ENCODE measurements at places on chromosomes 12 and 14.

- DNase-seq: peak; percentile 18
Measured at GRCh38 chr12:92421701-92422100, 276.1 kb upstream of the BTG1 start.

DNA sequence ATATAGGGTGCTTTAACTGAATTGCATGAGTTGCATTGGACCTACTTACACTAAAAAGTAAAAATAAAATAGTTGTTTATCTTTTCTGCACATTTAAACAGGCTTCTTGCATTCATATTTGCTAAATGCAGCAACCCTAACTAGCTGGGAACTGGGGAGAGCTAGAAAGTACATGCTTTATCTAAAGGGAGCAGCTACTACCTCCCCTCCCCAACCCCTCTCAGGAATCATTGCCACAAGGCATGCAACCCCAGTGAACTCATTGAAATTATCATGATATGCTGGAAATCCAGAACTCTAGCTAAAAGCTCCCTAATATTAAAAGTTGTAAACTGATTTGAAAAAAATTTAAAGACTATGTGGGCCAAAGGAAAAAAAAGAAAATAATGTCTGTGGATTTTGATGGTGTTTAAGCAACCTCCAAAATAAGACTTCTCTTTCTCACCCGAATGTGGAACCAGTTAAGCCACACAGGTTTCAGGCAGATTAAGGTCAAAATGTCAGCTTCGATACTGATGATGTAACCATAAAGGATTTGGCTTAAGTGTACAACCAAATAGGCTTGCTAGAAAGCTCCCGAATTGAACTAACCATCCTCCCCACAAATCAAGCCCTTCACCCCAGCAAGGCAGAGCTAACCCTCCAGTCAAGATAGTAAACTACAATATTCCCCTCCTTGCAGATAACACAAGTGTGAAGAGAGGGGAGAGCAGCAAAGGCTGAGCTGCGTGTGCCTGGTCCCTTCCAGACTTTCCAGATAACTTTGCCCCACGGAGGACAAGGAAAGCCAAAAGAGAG lies 13.8 kb upstream of the POC1B start:
- DNase-seq: no peak

- DNase-seq: no peak
Measured at GRCh38 chr14:71194251-71194650, 287.0 kb downstream of the PCNX1 start.

DNA sequence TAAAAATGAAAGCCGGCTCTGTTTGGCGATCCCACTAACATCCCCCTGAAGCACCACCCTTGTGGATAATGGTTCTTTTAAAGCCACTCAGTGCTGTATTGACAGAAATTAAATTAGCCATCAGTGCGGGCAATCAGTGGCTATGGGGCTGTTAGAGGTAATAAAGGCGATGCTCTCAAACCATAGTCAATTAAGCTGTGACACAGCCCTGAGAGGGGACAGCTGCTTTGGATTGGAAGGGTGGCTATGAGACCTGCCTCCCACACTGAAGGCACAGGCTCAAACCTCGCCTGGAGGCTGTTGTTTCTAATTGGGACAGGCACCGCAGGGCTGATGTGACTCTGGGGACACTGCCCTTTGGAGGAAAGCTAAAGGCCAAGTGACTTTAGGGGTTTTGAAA lies 562.2 kb downstream of the VRK1 start:
- DNase-seq: no peak

GRCh38 chr12:104457746-104458693 lies 1.3 kb downstream of the CHST11 start:
- DNase-seq: no peak

- no peak for DNase-seq
Measured at GRCh38 chr12:75715682-75716081, 204.3 kb upstream of the KRR1 start.

DNA sequence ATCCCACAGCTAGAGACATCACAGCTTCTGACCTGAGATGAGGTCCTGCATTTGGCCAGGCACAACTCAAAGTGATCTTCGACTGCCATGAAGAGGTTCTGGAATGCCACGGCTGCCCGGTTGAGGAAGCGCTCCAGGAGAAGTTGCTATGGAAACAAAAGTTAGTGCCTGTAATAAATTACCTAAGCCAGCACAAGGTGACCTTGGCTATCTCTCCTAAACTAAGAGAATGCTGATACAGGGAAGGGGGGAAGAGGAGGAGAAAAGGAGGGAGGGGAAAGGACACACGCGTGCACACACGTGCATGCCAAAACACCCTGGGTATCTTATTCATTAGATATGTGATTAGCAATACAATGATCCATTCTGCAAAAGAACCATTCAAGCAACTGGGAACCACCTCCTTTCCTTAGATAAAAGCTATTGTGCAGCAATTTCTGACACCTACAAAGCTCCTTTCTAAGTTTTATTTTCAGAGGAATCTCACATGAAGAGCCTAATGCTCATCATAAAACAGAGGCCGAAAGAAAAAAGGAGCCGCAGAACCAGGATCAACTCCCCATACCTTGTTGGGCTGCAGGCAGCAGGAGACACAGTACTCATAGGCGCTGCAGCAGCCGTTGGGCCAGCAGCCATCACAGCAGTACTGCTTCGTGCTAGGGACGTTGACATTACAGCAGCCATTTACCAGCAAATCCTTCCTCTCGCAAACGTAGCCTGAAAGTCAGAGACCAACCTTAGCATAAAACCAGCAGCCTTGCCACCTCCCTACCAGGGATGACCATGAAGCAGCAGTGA lies 17.9 kb downstream of the SPRING1 start:
- DNase-seq: peak; percentile 7

GRCh38 chr14:90062127-90062794 lies 467 bp downstream of the KCNK13 start:
- peak; percentile 15 for DNase-seq

DNA sequence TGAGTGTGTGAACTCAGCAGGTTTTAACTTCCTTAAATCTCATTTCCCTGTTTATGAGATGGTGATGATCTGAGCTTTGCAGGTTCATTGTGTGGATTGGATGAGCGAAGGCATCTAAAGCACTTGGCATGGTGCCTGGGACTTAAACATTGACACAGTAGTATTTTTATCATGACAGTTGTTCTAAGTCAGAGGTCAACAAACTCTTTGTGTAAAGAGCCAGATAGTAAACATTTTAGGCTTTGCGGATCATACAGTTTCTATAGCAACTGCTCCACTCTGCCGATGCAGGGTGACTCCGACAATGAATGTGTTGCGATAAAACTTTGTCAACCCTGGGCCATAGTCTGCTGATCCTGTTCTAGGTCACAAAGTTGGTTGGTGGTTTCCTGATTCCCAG lies 25.2 kb downstream of the SLC24A4 start:
- peak; percentile 17 for DNase-seq

- DNase-seq: peak; percentile 43
Measured at GRCh38 chr14:59254146-59254910, 65.9 kb downstream of the DAAM1 start.

DNA sequence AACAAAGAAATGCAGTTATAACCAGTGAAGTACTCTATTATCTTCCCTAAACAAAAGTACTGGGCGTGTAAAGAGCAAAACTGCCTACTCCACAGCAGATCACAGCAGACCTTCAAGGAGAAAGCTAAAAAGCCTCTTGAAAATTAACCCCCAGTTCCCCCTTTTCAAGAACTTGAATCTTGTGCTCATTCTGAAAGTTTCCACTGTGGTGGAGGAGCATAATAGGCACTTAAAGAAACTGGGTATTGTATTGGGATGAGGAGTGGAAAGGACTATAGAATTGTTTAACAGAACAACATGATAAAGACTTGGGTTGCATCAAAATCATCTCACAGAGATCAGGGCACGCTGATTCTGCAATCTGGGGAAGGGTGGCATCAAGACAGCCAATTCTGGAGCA lies 51.1 kb downstream of the SLC25A47 start:
- no peak for DNase-seq

GRCh38 chr12:127987199-127987901 lies 279.6 kb upstream of the TMEM132C start:
- DNase-seq: no peak

- no peak for DNase-seq
Measured at GRCh38 chr12:67740711-67741110, 92.2 kb downstream of the DYRK2 start.

- no peak for DNase-seq
Measured at GRCh38 chr14:51022769-51023168, 72.1 kb downstream of the TRIM9 start.

DNA sequence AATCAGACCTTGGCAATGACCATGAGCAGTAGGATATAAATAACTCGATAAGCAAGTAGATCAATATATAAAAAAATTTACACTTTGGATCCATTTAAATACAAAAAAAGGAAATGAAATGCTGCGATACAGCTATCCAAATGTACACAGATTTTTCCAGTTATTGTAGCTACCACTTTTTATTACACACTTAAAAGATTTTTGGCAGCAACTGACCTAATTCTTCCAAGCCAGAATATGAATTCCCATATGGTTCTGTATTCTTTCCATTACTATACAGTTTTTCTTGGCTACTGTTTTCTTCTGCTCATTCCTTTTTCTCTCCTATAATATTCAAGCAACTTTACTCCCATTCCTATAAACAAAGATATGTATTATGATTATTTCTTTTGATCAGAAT lies 52.2 kb downstream of the TMTC1 start:
- DNase-seq: no peak

DNA sequence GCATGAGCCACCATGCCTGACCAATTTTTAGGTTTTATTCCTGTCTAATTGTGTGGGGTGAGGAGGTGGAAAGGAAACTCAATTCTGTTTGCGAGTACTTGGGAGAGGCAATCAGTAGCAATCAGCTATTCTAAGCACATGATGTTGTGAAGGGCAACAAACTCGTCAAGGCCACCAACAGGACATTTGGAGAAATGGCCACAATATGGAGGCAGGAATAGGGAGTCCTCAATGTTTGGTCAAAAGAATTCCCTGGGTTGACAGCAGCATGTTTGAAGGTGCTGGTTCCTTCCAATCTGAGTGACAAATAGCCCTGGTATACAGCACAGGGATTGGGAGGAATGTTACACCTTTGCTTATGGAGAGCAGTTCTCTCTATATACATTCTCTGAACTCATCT lies 32.7 kb upstream of the USP44 start:
- no peak for DNase-seq

GRCh38 chr12:41606468-41607445 lies 418.6 kb downstream of the PDZRN4 start:
- no peak for DNase-seq

DNA sequence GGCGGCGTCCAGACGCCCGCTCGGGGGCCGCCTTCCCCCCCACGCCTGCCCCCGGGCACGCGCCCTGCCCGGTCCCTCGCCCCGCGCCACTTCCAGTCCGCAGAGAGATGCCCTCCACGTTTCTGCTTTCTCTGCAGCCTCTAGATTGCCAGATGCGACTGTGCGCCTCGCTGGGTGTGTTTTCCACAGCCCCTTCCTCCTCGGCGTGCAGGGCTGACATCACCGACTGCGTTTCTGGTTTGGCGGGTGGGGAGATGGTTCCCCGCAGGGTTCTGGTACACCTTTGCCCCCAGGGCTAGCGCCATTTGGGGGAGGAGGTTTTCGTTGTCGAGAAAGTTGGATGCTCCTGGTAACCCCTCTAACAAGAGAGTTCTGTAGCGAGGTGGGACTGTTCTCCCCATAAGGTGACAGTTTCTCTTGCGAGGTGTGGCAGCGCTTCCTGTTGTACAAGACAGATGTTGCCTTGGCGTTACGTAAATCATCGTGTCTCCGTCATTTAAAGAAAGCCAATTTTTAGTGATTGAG lies 1.5 kb downstream of the CALM1 start:
- peak; percentile 62 for DNase-seq

DNA sequence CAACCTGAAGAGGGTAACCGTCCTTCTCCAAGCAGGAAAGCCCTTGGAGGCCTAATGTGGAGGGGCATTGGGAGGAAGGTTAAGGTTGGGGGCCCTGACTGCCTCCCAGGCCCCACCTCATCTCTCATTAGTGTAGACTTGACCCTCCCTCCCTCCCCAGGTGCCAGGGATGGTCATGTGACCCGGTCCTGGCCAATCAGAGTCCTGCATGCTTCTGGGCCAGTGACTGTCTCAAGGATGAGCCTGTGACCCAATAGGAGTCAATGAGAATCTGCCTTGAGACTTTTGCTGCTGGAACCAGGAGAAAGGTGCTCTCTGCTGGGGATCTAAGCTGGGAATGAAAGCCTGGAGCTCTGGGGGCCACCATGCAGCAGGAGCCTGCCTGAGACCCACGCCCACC lies 70.8 kb downstream of the NCOR2 start:
- DNase-seq: no peak

- no peak for DNase-seq
Measured at GRCh38 chr14:85416771-85417170, 113.2 kb upstream of the FLRT2 start.

DNA sequence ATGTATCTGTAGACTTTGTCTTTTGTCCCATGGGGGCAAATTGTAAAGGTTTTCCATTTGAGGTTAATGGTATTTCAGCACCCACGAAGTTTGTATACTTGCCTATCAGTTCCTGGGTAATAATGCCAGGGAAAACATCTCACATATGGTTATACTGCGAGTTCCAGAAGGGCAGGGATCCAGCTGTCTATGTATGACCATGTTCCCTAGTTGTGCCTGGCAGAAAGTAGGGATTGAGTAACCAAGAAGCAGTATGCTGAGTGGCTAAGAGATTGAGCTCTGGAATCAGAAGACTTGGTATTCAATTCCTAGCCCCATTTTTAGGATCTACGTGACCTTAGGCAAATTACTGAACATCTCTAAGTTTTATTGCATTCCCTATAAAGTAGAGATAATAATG lies 173.2 kb upstream of the PWP1 start:
- no peak for DNase-seq

DNA sequence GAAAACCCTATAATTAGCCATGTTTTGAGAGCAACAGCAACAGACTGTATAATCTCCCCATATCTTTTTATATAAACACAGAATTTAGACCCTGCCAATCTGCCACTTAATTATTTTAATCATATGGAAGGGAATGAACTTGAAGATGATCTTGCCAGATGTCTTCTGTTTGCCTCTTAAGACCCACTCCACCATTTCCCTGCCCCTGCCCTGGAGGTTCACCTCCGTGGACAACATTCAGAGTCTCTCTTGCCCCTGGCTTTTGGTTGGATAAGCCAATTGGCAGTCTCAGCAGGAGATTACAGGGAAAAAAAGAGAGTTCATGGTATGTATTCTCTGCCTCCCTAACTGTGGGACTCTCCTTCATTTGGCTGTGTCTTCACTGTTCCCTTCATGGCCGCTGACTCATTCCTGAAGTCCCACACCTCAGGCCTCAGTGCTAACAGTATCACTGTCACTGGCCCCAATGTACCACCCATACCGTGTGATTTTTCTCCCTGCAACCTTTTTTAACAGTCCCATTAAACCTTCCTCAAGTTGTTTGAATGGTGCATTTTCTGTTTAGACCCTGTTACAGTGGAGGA lies 184.8 kb downstream of the PIK3C2G start:
- DNase-seq: no peak

Data from small intestine (tissue), 16 donors.